ENCODE measurements at places on chromosomes 1 and 21. TPM values are rescaled to one million over a fixed set of nuclear protein-coding genes. Genes with fewer than 3 reads are reported as not detected.

The SPATA46 gene
- total RNA-seq, result not detected

The FCMR gene
- 18.0 TPM for total RNA-seq

The KCNT2 gene
- 1.2 TPM for total RNA-seq

The NUCKS1 gene
- total RNA-seq, result 605 TPM

The RNF186 gene
- not detected for total RNA-seq

The TAS1R1 gene
- total RNA-seq, result not detected

The LENEP gene
- total RNA-seq, result not detected

DNA sequence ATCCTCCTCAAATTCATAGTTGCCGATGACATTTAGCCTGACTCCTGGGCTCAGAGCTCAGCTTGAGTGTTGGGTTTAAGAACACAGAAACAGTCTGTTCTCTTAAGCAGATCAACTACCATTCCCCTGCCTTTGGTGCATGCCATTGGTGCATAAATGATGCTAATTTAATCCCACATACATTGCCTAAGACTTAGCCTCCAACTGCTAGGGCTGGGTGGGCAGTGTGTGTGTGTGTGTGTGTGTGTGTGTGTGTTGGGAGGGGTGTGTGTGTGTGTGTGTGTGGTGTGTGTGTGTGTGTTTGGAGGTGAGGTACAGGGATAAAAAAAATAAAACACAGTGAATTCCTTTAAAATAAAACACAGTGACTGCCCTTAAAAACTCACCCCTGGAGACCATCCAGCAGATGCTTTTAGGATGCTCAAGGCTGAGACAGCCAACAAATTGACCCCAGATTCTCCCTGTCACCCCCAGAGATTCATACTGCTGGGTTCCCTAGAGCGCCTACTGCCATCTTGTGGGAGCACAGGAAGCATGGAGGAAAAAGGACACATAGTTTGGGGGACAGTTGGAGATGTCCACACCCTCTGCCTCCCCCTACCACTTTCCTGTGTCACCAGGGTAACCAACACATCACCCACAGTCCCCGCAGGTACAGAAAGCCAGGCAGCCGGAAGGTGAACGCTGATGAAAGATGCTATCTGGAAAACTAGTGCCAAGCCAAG is 30.6 kb downstream of the KLHDC7A start:
- no peaks in the 10 kb centered on the region for H3K4me1 ChIP-seq
- DNase-seq, result no peak
- H3K27me3 ChIP-seq, result peaks cover 11% of the 10 kb centered on the region
- no peaks in the 10 kb centered on the region for H3K36me3 ChIP-seq
- H3K27ac ChIP-seq, result no peak overlapping the region

- H3K4me3 ChIP-seq, result no peak overlapping the region
- DNase-seq, result no peak
- H3K4me1 ChIP-seq, result no peaks in the 10 kb centered on the region
These were observed 12.5 kb upstream of the PLPP3 start for GRCh38 chr1:56591909-56592308.

GRCh38 chr1:100100202-100100601 is 32.5 kb downstream of the SASS6 start:
- H3K27ac ChIP-seq, result no peak overlapping the region
- no peaks in the 10 kb centered on the region for H3K27me3 ChIP-seq
- H3K4me3 ChIP-seq, result no peak overlapping the region
- no peak for DNase-seq
- no peaks in the 10 kb centered on the region for H3K4me1 ChIP-seq

DNA sequence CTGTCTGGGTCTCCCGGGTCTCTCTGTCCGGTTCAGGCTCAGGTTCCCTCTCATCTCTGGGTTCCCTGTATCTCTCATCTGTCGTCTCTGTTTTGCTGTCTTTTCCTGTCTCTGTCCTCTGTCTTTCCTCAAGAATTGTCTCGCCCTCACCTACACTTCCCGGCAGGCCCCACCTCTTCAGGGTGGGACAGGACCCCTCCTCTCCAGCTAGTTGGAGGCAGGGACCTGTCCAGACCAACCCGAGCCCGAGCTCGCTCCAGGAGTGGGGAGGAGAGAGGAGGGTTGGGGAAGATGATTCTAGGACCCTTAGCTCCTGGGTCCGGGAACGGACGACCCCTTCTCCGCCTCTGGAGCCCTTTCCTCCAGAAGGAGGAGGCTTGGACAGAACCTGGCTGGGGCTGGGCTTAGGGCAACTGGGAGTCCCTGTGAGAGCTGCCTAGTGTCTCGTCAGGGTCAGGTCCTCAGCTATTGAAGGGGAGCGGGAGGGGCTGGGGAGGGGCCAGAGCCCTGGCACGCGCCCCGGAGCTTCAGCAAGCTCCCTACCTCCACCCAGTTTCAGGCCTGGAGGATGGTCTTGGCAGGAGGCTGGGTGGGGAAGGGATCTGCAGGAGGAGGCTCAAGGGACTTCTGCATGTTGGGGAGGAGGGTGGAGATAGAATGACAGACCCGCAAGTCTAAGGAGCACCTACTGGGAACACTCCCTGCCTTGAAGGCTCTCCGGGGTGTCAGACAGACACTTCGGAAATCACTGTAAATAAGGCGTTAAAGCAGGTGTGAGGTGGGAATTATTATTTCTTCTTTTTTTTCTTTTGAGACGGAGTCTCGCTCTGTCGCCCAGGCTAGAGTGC is 26.3 kb upstream of the EPB41 start:
- H3K36me3 ChIP-seq, result peaks cover 11% of the 10 kb centered on the region
- H3K27me3 ChIP-seq, result no peaks in the 10 kb centered on the region

- no peaks in the 10 kb centered on the region for H3K36me3 ChIP-seq
- no peaks in the 10 kb centered on the region for H3K4me1 ChIP-seq
- DNase-seq, result peak; percentile 34
- H3K27me3 ChIP-seq, result peaks cover 59% of the 10 kb centered on the region
These were observed 19.4 kb upstream of the ESRRG start for GRCh38 chr1:216742625-216743024.

DNA sequence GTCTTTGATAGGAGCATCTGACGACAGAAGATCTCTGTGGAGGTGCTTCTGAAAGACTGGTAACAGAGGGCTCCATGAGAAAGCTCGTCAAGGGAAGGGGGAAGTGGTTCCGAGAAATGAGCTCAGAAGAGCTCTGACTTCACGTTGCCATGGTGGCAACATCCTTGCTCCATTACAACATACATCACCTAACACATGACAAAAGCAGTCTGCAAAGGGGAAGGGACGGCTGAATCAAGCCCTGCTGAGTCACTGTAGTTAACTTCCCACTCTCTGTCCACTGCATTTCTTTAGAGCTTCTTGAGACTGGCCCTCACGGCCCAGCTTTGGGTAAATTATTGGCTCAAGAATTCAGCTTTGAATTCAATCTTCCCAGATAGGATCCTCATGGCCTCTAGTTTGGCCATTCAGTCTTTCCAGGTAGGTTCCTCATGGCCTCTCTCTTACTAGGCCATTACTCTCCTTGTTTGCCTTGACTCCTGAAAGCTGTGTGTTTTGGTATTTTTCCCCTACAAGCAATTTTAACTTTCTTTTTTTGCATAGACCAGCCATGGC is 88.0 kb upstream of the ZNF648 start:
- H3K27me3 ChIP-seq, result no peaks in the 10 kb centered on the region
- DNase-seq, result peak; percentile 82
- peaks cover 4% of the 10 kb centered on the region for H3K36me3 ChIP-seq
- peak overlapping the region; percentile 24 for H3K27ac ChIP-seq

DNA sequence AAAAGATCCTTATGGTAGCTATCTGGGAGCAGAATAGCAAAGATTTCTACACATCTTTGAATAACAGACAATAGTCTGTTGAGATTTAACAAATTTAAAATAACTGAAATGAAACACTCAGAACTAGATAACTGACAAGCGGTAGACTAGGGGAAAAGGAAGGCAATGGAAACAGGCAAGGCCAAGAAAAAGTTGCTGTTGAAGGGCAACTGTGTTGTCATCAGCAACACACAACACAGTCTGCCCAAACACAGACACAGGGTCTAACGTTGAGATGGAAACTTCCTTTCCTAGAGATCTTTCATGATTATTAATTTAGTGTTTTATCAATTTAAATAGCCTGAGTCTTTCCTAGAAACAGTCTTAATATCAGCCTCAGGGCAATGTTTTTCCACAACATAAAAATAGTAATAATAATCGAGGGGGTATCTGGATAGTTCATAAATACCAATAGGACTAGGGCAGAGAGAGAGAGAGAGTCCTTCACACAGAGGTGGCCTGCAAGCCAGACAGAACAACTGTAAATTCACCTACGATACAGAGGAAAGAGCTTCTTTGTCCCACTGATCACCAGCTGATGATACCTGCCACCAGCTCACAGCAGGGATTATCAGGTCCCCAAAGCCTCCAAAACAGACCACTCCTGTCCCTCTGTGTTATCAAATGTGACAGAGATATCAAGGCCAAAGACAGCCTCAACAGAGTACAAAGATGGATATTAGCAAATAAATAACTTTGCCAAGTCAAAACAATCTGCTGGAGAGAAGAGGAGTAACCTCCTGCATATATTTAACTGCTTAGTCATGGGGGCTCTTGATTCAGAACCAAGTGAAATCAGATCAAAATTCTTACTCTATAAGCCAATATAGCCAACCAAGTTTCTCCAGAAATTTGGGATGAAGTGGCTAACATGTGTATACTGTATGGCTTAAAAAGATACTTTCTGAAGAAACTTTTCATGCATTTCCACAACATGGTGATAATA is 245.3 kb downstream of the SLC45A1 start:
- no peaks in the 10 kb centered on the region for H3K27me3 ChIP-seq
- no peak overlapping the region for H3K27ac ChIP-seq
- H3K36me3 ChIP-seq, result peaks cover 6% of the 10 kb centered on the region
- peaks cover 6% of the 10 kb centered on the region for H3K4me1 ChIP-seq
- H3K4me3 ChIP-seq, result no peak overlapping the region
- DNase-seq, result no peak

- no peaks in the 10 kb centered on the region for H3K36me3 ChIP-seq
- H3K27me3 ChIP-seq, result no peaks in the 10 kb centered on the region
- no peak overlapping the region for H3K27ac ChIP-seq
- no peak for DNase-seq
These were observed 82.0 kb upstream of the PTGFR start for GRCh38 chr1:78408810-78409209.

- H3K27me3 ChIP-seq, result peaks cover 10% of the 10 kb centered on the region
- H3K4me3 ChIP-seq, result peak overlapping the region; percentile 75
- no peaks in the 10 kb centered on the region for H3K36me3 ChIP-seq
- peaks cover 8% of the 10 kb centered on the region for H3K4me1 ChIP-seq
These were observed 2.1 kb upstream of the PEX10 start for GRCh38 chr1:2414297-2414958.

DNA sequence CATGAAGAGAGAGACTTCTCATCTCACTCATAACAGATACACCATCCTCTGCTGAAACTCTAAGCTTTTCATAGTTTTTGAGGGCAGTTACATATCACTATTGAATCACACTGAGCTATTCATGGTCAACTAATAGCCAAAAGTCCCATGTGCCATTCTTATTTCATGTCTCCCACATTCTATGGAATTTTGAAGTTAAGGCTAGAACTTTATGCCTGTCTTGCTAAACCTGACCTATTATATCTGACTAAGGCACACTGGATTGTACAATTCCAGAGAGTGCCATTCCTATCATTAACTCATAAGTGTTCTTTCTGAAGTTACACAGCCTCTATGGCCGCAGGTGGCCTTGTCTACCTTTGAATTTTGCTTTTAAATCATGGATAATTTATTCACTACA is 254.3 kb downstream of the PTPRC start:
- DNase-seq, result no peak
- peaks cover 36% of the 10 kb centered on the region for H3K4me1 ChIP-seq
- peaks cover 29% of the 10 kb centered on the region for H3K36me3 ChIP-seq
- H3K27me3 ChIP-seq, result no peaks in the 10 kb centered on the region

DNA sequence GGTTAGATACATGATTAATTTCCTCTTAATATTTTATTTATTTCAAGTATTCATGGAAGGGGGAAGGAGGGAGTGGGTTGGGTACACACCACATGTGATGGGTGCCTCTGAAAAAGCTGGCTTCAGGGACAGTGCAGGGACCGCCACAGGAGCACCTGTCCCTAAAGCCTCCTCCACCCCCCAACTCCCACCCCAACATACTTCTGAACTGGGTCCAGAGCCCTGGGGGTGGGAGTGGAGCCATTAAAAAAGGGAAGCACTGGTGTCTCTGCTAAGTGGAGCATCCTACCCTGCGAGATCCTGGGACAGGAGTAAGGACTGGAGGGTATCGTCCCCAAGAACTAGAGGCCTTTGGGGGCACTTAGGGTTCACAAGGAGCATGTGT is 5.6 kb upstream of the CLEC20A start:
- H3K27me3 ChIP-seq, result no peaks in the 10 kb centered on the region
- DNase-seq, result no peak
- H3K4me1 ChIP-seq, result no peaks in the 10 kb centered on the region
- H3K36me3 ChIP-seq, result no peaks in the 10 kb centered on the region
- no peak overlapping the region for H3K4me3 ChIP-seq
- no peak overlapping the region for H3K27ac ChIP-seq

- no peak for DNase-seq
- no peaks in the 10 kb centered on the region for H3K27me3 ChIP-seq
- H3K4me1 ChIP-seq, result no peaks in the 10 kb centered on the region
- H3K4me3 ChIP-seq, result no peak overlapping the region
These were observed 27.6 kb downstream of the NUP133 start for GRCh38 chr1:229480495-229480894.

DNA sequence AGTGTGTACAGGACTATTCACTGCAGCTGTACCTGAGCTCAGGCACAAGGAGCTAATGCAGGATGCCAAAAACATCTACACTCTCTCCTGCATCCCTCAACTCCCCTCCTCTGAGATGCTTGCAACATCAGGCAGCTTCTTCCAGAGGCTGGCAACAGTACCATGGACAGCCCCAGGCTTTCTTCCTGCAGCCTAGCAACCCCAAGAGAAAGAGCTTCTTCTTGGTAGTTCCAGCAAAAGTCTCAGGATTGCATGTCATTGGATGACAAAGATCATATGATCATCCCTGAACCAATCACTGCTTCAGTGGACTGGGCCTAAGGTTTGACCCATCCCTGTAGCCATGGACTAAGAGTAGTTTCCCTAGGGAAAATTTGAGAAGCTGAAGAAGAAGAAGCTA is 46.7 kb downstream of the CAMK2N1 start:
- H3K4me3 ChIP-seq, result no peak overlapping the region
- no peak overlapping the region for H3K27ac ChIP-seq
- H3K27me3 ChIP-seq, result peaks cover 15% of the 10 kb centered on the region

DNA sequence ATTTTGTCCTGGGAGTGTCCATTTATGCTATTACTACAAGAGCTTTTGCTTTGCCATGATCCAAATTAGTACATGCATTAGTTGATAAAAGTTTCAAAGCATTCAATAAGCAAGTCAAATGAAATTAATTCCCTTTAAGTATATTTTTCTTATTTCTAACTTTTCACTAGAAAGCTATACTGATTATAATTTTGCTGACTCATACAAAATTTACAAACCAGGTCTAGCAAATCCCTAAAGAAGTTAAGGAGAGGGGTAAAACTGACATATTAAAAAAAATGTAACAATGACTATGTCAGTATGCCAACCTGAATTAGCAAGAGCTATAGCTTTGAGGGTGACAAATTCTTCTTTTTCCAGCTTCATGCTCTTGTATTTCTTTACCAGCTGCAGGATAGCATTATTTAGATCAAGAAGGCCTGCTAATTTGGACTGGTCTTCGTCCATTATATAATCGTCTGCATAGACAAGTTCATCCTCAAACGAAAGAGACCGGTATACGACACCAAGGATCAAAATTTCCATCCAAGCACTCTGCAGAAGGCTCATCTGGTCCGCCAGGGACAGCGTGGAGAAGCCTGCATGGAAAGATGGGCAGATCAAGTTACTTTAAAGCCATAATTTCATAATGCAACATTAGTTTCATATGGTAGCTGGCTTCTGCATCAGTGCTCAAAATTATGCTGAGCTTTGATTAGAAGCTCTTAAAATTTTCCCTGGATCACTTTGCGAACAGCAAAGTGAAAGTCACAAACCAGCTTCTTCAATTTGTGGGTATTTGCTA is 95.8 kb upstream of the USH2A start:
- no peak overlapping the region for H3K4me3 ChIP-seq
- no peaks in the 10 kb centered on the region for H3K4me1 ChIP-seq
- H3K36me3 ChIP-seq, result no peaks in the 10 kb centered on the region
- H3K27ac ChIP-seq, result no peak overlapping the region

GRCh38 chr1:206897175-206897574 is at the start of gene IL24:
IL24 (plus strand) TSS chr1:206897443; CDS start chr1:206897833, 390 bp downstream.
- H3K36me3 ChIP-seq, result peaks cover 15% of the 10 kb centered on the region
- peaks cover 58% of the 10 kb centered on the region for H3K4me1 ChIP-seq
- no peaks in the 10 kb centered on the region for H3K27me3 ChIP-seq

All from MCF 10A (cell line).